ENCODE measurements at places on chromosomes 3 and 15. TPM values are rescaled to one million over a fixed set of nuclear protein-coding genes. Genes with fewer than 3 reads are reported as not detected.

Gene TATDN2
- total RNA-seq, result 19.5 TPM

Gene C3orf62
- total RNA-seq, result 2.3 TPM

Gene PLA2G4E
- total RNA-seq, result not detected

Gene GPR149
- total RNA-seq, result not detected

Gene GOLGA6L4
- total RNA-seq, result 3.4 TPM

Gene SLC28A1
- not detected for total RNA-seq

Gene CPA3
- not detected for total RNA-seq

Gene SERP1
- total RNA-seq, result 255 TPM

Gene GHSR
- not detected for total RNA-seq

Gene SRGAP3
- total RNA-seq, result 0.76 TPM

Gene C3orf22
- not detected for total RNA-seq

Gene IP6K1
- 59.3 TPM for total RNA-seq

Gene CADPS
- not detected for total RNA-seq

Gene GPR160
- 7.9 TPM for total RNA-seq

Gene PFN2
- 94.9 TPM for total RNA-seq

Gene IGF2BP2
- 71.5 TPM for total RNA-seq

Gene SSUH2
- total RNA-seq, result not detected

Gene CEMIP
- total RNA-seq, result 0.53 TPM

Gene EPB42
- not detected for total RNA-seq

Gene GRK7
- not detected for total RNA-seq

Gene CCR3
- total RNA-seq, result not detected

Gene PAQR5
- not detected for total RNA-seq

Gene SOX2
- total RNA-seq, result not detected

Gene CELSR3
- total RNA-seq, result 2.2 TPM

Gene IQCF5
- total RNA-seq, result not detected

Gene SLC35G2
- 9.5 TPM for total RNA-seq

Gene IGDCC3
- not detected for total RNA-seq

Gene CLDN16
- 2.5 TPM for total RNA-seq

Measured in glomerular endothelial cell (primary cell).